ENCODE measurements at places on chromosomes 2 and 18. TPM values are rescaled to one million over a fixed set of nuclear protein-coding genes. Genes with fewer than 3 reads are reported as not detected.

DNA sequence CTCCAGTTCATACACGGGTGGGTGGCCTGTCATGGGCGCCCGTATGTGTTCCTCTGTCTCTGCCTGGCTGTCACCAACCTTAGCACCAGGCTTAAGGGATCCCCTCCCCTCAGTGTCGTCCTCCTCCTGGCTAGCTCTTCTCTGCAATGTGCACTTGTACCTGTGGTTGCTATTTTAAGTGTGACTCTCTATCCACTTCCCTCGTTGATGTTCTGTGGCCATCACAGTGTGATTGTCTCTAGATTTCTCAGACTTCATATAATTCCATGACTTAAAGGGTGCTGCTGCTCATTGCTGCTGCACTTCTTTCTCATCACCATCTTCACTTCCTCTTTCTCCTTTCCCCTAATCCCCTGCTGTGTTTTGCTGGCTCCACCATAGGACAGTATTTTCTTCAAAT lies 143.4 kb downstream of the EML6 start:
- DNase-seq, result no peak

DNA sequence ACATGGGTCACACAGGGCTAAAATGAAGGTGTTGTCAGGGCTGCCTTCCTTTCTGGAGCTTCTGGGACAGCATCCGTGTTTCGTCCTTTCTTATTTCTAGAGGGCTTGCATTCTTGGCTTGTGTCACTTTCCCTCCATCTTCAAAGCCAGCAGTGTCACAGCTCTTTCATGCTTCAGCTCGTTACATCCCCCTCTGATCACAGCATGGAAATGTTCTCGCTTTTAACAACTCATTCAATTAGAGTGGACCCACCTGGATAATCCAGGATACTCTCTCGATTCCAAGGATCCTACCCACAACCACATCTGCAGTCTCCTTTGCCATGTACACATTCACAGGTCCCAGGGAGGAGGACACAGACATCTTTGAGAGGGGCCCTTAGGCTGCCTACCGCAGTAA lies 316.2 kb upstream of the FIGN start:
- no peak for DNase-seq

LHCGR gene
- not detected for total RNA-seq

GRCh38 chr2:55116966-55117365 lies 66.7 kb upstream of the RTN4 start:
- no peak for DNase-seq

GRCh38 chr18:4658804-4659203 lies 203.7 kb upstream of the DLGAP1 start:
- DNase-seq, result no peak

GRCh38 chr2:24635181-24635580 lies 144.1 kb downstream of the NCOA1 start:
- DNase-seq, result peak; percentile 23

DNA sequence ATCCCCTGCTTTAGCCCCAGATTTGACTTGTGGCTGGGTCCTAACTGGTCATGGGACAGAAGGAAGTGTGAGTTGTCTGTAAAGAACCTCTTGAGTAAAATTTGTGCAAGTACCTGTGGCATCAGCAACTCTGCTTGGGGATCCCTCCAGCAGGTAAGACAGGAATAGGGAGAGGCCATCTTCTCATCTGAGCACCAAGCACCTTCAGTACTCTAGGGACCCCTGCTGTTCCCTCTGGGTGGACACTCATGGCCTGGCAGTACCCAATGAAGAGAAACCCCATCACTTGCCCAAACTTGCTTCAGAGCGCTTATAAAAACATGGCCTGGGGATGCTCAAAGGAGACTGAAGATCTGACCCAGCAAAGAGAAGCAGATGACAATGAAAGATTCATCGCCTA lies 297.8 kb downstream of the SP3 start:
- DNase-seq, result no peak

DNA sequence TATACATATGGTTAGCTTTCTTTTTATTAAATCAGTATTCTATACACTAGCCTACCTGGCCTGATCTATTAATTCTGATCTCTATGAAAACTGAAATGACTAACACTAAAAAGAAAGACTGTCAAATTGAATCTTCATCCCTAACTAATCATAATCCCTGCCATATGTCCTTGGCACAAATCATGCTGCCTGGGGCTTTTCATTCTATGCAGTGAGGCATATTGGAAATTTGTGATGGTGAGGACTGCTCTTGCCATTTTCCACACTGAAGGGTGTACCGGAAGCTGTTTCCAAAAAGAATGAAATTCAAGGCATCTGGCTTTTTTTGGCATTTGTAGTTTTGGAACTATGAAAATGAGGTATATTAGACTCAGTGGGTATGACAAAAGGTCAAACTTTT lies 39.7 kb downstream of the RAPGEF4 start:
- DNase-seq, result no peak

- no peak for DNase-seq
Observed at GRCh38 chr2:76506538-76506937, 795.8 kb upstream of the GCFC2 start.

VWA3B gene
- total RNA-seq, result not detected

GRCh38 chr2:68371581-68371980 lies 6.5 kb downstream of the PLEK start:
- no peak for DNase-seq

DNA sequence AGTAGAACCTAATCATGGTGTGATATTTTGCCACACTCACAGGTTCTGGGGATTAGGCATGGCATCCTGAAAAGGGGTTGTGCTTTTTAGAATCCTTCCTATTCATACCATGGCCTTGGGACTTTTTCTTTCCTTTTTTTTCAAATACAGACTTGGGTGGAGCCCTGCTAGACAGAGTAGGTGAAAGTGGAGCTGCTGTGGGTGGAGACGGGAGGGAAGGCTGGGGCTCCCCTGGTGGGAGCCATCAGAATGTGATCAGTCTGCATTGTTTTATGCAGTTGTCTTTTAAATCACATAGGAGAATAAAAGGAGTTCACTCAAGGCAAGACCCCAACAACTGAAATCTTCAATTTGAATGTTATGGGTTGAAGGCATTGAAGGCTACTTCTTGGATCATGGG lies 130.2 kb downstream of the VAPA start:
- no peak for DNase-seq

DNA sequence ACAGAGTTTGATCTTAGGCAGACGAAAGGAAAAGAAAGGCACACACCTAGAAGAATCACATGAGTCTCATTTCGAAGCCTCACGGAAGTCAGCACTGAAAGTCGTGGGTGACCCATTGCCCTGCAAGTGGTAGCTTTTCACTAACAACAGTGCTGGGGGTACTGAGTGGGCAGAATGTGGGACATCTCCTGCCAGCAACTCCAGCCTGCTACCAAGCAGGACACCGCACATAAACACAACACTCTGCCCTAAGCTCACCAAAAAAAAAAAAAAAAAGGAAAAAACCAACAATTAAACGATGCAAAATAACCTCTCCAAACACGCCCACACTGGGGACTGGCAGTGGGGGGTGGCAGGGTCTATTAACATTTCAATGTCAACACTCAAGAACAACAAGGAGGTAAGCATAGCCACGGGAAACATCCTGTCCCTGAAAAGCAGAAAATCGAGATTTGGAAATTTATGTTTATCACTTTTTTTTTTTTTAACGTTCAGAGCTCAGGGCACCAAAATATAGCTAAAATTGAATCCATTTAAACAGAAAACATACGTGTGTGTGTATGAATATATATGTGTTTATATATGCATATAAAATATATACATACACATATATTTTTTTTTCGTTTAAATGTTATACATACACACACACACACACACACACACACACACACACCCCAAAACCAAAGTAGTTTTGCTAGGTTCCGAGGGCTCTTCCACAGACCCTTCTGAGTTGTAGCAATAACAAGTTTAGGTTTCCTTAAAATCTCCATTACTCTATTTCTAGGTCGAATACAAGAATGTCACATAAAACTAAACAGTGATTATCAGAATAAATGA lies 2.2 kb downstream of the INO80D start:
- DNase-seq, result no peak

GRCh38 chr2:31467426-31467825 lies 52.9 kb upstream of the XDH start:
- DNase-seq, result no peak

- no peak for DNase-seq
Observed at GRCh38 chr2:188746727-188747126, 227.4 kb upstream of the COL3A1 start.

- no peak for DNase-seq
Observed at GRCh38 chr2:237150831-237151375, 65.2 kb downstream of the COPS8 start.

DNA sequence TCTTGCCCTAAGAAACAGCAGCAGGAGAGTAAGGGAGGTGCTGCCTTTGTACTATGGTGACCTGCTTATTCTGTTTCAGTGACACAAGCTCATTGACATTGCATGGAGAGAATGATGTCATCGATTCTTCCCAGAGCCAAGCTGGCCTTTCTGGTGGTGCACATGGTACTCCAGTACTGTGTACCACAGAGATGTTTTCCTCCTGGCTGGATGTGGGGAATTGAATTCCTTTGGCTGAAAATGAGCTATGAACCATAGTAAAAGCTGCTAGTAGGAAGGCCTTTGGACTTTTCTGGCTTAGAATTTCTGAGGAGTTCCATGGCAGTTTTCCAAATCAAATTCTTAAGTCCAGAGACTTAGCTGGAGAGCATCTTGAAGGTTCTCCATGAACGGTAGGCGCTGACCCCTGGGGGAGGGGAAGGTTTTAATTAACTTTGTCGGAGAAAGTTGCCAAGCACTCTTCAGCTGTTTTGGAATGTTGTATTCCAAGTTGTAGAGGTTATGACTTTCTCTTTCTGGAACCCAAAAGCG lies 17.1 kb upstream of the B3GNT2 start:
- DNase-seq, result no peak

POTEI gene
- 1.4 TPM for total RNA-seq

GRCh38 chr2:57725337-57725947 lies 321.2 kb upstream of the VRK2 start:
- no peak for DNase-seq

FAM237A gene
- total RNA-seq, result not detected

GRCh38 chr2:183070942-183071844 lies 7.4 kb upstream of the DUSP19 start:
- peak; percentile 70 for DNase-seq

LTBP1 gene
- 3.9 TPM for total RNA-seq

IL36G gene
- not detected for total RNA-seq

GRCh38 chr2:30654404-30654803 lies 152.8 kb downstream of the CAPN13 start:
- no peak for DNase-seq

SPR gene
- total RNA-seq, result 1.7 TPM

DNA sequence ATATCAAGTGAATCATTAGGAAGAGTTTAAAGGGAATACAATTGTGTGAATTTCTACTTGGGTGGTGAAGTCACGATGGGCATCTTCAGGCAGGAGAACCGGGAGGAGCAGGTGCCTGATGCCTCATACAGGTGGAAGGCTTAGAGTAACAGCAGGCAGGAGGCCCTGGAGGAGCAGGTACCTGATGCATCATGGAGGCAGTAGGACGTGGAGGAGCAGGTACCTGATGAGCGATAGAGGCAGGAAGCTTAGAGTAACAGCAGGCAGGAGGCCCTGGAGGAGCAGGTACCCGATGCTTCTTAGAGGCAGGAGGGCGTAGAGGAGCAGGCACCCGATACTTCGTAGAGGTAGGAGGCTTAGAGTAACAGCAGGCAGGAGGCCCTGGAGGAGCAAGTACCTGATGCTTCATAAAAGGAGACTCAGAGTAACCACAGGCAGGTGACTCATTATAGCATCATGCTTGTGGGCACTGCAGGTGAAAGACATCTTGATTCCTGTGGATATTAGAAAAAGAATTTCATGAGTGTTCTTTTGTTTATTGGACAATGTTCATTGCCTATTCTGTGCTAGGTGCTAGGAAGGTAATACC lies 133.9 kb downstream of the ATP9B start:
- DNase-seq, result no peak

DNA sequence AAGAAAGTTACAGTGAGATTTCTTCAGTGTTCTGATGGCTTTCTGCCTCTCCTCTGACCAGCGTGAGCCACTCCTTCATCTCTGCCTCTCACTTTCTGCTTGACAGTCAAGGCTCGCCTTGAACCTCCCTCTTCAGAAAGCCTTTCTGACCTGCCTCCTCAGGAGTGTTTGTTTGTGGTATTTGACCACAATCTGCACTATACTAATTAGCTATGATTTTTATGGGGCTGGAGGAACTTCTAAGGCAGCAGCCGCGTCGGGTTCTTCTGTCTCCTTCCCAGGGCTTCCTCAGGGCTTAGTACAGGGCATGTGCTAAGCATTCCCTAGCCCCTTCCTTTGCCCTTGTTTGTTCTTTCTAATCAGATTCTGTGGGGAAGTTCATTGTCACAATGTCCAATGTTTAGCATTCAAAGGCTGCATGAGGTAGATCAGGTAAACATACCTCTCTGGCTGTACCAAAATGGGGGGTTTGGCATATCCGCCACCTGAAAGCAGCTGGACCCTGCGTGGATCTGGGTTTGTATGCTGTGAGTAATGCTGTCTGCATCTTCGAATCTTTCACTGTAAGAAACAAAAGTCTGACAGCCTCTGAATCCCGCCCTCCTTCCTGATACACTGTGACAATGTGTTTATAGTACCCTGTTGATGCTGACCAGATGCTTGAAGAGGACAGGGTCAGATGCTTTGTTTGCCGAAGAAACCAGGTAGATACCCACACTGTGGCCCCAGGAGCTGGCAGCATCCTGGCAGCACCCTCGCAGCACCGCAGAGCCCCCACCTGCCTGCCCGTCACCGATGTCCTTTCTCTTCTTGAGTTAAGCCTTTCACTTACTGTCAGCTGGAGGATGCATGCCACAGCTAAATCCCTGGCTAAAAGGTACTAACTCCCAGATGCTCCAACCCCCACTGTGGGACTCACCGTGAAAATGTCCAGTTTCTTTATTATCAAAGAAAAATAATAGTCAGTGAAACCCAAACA lies 260.8 kb upstream of the HDAC4 start:
- no peak for DNase-seq

- DNase-seq, result no peak
Observed at GRCh38 chr18:38847326-38847725, 1281.7 kb upstream of the CELF4 start.
